ENCODE measurements at places on chromosomes 12 and 14. TPM values are rescaled to one million over a fixed set of nuclear protein-coding genes. Genes with fewer than 3 reads are reported as not detected.

JPH4 gene
- 7.3 TPM for total RNA-seq

TMEM30B gene
- 10.1 TPM for total RNA-seq

KLHDC1 gene
- 6.6 TPM for total RNA-seq

TOX4 gene
- 61.1 TPM for total RNA-seq

C12orf75 gene
- total RNA-seq, result 15.0 TPM

TAS2R42 gene
- not detected for total RNA-seq

TOMM20L gene
- 0.47 TPM for total RNA-seq

EXOC3L4 gene
- 0.18 TPM for total RNA-seq

LRRIQ1 gene
- total RNA-seq, result 4.0 TPM

STON2 gene
- 60.4 TPM for total RNA-seq

MON2 gene
- total RNA-seq, result 76.6 TPM

PAH gene
- total RNA-seq, result not detected

PROX2 gene
- not detected for total RNA-seq

TPH2 gene
- not detected for total RNA-seq

CHGA gene
- not detected for total RNA-seq

RFX4 gene
- not detected for total RNA-seq

MMP19 gene
- total RNA-seq, result 3.3 TPM

RTL1 gene
- 8.8 TPM for total RNA-seq

PRIMA1 gene
- total RNA-seq, result 2.3 TPM

TAS2R7 gene
- total RNA-seq, result 0.40 TPM

CABP1 gene
- 1.1 TPM for total RNA-seq

SARNP gene
- 71.5 TPM for total RNA-seq
